GM13976 (cell line): ENCODE measurements at places on chromosomes 2 and 18.

- DNase-seq, result no peak
These were observed 10.3 kb upstream of the PXDN start for GRCh38 chr2:1754461-1755170.

GRCh38 chr2:214100488-214100887 lies 310.4 kb upstream of the VWC2L start:
- DNase-seq, result no peak

DNA sequence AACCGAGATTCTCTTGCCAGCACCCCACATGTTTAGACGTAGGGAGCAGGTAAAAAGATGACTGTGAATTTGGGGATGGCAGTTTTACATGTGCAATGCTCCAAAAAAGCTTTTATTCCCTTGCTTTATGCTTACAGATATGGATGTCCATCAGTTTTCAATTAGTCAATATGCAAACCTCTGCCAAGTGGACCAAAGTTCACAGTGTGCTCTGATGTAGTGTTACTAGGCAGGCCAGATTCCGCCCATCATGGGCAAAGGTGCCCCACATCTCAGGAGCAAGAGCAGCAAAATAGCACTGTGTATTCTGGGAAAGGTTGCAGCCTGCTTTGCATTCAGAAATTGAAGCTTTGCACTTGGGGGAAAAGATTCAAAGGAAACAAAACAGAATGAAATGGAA lies 329.7 kb upstream of the ZEB2 start:
- no peak for DNase-seq

- no peak for DNase-seq
These were observed 1176.9 kb upstream of the LRRTM1 start for GRCh38 chr2:81481242-81481993.

DNA sequence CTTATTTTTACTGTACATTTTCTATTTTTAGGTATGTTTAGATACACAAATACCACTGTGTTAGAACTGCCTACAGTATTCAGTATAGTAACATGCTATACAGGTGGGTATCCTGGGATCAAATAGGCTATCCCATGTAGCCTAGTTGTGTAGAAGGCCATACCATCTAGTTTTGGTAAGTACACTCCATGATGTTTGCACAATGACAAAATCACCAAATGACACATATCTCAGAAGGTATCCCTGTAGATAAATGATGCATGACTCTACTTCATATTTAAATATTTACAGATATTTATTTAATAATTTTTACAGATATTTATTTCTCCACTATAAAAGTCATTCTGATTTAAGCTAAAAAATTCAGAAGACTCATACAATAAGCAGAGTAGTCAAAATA lies 233.8 kb upstream of the OSR1 start:
- DNase-seq, result no peak

- DNase-seq, result no peak
These were observed 11.2 kb upstream of the NEMP2 start for GRCh38 chr2:190545555-190546385.

- peak; percentile 70 for DNase-seq
These were observed 12.8 kb upstream of the IHH start for GRCh38 chr2:219073413-219074129.

DNA sequence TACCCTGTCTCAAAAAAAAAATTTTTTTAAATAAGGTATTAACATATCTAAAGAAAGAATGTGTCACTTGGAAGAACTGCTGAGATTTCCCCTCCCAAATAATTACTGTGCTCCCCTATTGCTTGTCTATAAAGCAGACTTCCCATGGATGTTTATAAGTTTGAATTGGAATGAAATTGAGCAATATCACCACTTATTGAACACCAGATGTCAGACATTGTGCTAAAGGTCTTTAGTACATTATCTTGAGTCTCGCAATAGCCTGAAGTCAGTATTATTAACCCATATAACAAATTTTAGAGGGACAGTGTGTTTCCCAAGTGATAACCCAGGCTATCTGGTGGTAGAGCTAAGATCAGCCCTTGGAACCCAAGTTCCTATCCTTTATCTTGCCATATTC lies 102.9 kb upstream of the MSH2 start:
- DNase-seq, result no peak

DNA sequence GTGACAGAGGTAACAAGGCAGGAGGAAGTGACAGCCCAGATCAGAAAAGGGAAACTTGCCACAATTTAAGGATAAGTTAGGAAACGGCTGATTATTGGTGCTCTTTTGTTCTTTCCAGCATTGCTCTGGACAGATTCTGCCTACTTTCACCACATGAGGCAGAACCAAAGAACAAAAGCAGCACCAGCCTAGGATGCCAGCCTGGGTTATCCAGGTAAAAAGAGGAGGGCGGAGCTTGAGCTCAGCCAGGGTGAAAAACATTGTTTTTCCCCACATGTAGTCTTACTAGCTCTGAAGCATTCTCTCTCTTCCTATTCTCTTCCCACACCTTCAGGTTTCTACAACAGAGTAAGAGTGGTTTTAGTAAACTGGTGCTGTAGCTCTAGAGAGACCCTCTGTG lies 300.5 kb downstream of the TMX3 start:
- DNase-seq, result no peak
